ENCODE measurements at places on chromosomes 13 and 19.

- DNase-seq, result peak; percentile 64
Observed at GRCh38 chr13:112689303-112690245, at the start of gene ATP11A. ATP11A (plus strand) TSS chr13:112690038; CDS start chr13:112690417, 379 bp downstream.

- no peak for DNase-seq
Observed at GRCh38 chr19:45164577-45165335, 4.0 kb upstream of the NKPD1 start.

DNA sequence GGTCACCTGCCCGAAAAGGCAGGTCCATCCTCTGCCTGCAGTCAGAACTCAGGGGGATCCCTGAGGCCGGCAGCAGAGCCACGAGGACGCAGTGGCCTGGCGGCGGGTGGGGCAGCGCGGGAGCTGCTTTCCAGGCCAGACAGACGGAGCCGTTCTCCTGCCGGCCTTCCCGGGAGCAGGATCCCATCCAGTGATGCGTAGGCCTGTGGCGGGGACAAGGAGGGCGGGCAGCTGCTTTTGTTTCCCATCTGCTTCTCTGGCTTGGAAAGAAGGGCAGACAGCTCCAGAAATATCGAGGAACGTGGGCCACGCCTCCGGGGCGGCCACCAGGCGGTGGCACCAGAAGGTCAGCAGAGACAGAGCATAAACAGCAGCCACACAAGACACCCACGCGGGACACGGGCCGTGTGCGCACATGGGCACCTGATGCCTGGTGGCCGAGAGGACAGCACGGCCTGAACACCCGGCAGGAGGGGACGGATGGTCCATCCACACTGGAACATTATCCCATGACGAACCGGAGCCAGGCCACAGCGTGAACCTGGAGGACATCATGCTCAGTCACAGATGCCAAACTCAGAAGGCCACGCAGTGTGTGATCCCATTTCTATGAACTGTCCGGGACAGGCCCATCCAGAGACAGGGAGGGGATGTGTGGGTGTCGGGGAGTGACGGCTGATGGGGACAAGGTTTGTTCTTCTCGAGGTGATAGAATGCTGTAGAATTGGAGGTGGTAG, 13.9 kb upstream of the MKNK2 start:
- DNase-seq, result no peak

DNA sequence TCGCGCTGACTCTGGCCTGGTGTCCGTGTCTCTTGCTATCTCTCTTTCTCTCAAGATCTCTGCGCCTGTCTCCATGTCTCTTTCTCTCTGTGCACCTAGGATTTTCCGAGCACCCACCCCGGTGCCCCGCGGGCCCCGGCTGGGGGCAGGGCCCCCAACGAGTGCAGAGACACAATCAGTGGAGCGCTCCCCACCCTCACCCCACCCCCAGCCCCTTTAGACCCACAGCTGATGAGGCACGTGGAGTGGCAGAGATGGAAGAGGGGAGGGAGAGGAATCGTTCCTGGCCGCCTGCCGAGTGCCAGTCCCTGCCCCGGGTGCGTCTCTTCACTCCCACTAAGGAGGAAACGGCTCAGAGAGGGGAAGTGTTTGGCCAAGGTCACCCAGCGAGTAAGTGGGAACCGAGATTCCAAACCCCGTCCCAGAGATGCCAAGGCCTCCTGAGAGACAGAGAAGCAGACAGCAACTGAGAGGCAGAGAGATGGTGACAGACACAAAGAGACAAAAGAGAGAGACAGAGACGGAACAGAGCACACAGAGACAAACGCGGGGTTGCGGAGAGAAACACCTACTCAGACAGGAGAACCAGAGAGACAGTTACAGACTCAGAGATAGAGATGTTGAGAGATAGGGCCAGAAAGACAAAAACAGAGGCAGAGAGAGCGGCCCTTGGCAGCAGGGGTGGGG, 626 bp upstream of the BCL3 start:
- DNase-seq, result no peak

GRCh38 chr13:75935805-75936204, 299.7 kb downstream of the LMO7 start:
- no peak for DNase-seq

GRCh38 chr13:37406031-37406430, 192.5 kb downstream of the POSTN start:
- DNase-seq, result no peak

DNA sequence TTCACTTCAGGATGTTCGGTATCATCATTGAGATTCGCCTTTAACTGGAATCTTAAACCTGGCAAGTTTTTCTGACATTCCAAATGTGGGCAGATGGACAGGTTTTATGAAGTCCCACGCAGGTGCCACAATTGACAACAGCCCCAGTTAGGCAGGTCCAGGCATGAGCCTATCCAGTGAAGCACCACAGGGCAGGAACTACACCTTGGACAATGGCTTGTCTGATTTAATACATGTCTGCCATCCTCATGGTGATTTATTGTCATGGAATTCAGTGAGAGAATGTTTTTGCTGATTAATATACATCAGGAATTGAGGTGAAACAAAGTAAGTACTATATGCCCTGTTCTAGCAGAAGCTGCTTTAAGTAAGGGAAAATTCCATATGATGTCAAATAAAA, 10.2 kb upstream of the TPP2 start:
- DNase-seq, result no peak

DNA sequence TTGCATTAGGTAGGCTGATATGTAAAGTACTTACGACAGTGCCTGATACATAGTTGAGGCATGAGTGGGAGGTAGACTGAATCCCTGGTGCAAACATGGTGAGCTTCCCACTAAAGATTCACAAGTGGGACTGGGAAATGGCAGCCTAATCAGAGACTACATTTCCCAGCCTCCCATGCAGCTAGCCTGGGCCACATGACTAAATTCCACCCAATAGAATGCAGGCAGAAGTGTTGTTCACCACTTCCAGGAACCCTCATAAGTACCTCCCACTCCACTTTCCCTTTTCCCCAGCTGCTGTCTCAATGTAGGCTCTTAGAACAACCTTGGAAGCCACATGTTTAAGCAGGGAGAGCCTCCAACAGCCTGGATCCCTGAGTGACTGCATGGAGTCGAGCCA, 104.9 kb downstream of the CACNA1A start:
- DNase-seq, result no peak
